ENCODE measurements at places on chromosomes 4 and X. TPM values are rescaled to one million over a fixed set of nuclear protein-coding genes. Genes with fewer than 3 reads are reported as not detected.

Gene OTC
- not detected for total RNA-seq

DNA sequence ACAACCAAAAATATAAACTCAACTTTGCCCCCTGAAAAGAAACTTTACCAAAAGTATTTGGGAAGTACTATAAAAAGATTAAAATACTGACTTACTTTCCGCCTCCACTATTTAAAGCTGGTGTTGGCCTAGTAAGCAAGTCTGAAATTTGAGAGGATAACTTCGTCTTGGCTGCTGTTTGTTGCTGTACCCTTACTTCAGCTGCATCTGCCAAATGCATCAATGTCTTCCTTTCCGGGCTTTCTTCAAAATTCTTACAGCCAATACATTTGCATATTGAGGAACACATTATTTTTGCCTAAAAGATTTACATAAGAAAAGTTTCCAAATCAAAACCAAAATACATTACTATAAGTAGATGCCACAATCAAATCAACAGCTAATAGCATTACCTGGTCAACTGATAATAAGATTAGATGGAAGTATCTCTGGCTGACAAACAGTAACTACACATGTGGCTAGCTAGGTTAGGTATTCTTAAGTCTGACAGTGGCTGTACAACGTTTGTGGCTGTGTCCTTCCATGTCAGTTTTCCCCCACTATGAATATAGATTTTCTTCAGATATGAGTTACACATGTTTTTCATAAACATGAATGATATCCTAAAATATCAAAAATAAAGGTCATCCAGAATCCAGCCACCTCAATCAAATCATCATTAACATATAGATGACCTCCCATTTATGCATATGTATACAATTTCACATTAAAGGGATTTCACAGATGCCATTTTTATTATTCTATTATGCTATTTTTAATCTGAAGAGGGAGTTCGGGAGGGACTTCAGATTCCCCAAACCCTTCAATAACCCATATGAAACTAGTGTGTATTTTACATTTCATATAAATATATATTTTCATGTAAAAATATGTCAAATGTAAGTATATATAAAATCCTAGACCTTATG lies 30.6 kb downstream of the THAP9 start:
- no peak for DNase-seq

DNA sequence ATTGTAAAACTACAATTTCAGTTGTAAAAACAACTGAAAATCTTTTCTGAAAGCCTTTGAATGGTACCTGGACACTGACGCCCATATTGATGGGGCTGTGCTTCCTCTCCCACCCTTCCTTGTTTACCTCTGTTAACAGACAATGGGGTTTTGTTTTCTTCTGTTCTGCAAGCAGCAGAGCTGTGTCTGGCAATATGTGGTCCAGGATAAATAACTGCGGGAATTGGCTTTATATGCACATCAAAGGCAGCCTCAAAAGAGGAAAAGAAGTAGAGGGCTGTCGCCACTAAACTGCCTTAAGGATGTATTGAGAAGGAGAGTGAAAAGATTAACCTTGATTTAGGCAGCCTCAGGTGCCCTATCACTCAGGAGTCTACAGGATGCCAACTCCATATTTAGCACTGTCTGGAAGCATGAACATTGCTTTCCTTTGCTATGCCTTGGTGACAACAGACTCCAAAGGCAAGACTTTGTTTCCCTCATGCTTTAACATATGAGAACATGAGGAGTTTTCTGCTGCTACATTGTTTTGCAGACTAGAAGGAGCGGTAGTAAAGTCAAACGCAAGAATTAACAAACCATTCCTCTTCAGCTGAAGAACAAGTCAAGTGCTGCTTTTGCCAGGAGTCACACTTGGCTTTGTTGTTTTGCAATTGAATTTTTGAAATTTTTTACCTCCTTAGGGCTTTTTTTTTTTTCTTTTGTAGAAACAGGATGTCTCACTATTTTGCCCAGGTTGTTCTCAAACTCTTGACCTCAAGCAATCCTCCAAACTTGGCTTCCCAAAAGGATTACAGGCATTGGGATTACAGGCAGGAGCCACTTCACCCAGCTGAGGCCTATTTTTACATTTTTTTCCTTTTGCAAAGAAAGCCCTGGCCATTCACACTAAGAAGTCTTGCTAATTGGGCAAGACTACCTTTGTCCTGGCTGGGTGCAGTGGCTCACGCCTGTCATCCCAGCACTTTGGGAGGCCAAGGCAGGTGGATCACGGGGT lies 3.0 kb downstream of the IL21 start:
- peak; percentile 58 for DNase-seq

GRCh38 chrX:47960406-47960805 lies 43.4 kb downstream of the ZNF182 start:
- DNase-seq = no peak

GRCh38 chrX:102580891-102581290 lies 18.4 kb upstream of the ARMCX5 start:
- no peak for DNase-seq

- DNase-seq = no peak
These were observed 175.5 kb downstream of the DHRSX start for GRCh38 chrX:2325076-2325784.

DNA sequence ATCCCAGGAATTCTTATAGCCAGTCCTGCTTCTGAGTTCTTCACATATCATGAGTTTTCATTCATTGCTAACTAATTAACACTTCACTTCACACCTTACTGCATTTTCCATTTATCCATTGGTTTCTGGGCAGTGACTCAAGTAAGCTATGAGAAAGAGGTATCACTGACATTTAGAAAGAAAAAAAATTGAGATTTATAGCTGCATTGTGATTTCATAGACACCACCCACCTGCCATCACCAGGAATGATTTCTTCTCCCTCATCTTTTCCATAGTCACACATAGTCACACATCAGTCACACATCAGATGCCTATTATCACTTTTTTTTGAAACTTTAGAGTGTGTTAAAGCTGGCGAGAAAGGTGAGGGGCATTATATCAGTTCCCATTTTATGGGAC lies 121.8 kb downstream of the SLC39A8 start:
- no peak for DNase-seq

DNA sequence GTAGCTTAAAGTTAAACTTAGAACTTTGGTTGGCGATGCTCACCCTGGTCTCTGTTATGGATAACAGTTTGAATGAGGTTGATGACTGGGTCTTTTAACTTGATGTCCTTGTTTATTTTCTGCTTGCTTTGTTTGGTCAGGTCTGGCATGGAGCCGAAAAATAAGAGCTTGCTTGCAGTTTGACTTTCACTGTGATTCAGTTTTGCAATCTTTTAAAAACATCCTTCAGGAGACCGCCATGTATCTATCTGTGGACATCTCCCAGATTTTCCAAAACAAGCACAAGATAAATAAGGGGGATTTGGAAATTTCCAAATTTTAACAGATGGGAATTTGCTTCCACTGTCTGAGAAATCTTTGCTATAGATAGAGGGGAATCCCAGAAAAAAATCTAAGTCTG lies 246.7 kb downstream of the PALLD start:
- DNase-seq = no peak
